Type B pancreatic cell (in vitro differentiated cells): ENCODE measurements at places on chromosomes 13 and 19.

- H3K36me3 ChIP-seq: peaks cover 9% of the 10 kb centered on the region
- no peak for DNase-seq
- peaks cover 3% of the 10 kb centered on the region for H3K4me1 ChIP-seq
- H3K4me3 ChIP-seq: no peak overlapping the region
Measured at GRCh38 chr13:51357928-51358595, 18.6 kb downstream of the SERPINE3 start.

GRCh38 chr19:11324748-11325389 lies 14.6 kb downstream of the RAB3D start:
- peaks cover 5% of the 10 kb centered on the region for H3K36me3 ChIP-seq
- peak overlapping the region; percentile 80 for H3K27ac ChIP-seq
- no peak overlapping the region for H3K4me3 ChIP-seq

GRCh38 chr13:94978516-94978915 lies 266.2 kb upstream of the SOX21 start:
- no peaks in the 10 kb centered on the region for H3K4me1 ChIP-seq
- H3K27ac ChIP-seq: no peak overlapping the region

DNA sequence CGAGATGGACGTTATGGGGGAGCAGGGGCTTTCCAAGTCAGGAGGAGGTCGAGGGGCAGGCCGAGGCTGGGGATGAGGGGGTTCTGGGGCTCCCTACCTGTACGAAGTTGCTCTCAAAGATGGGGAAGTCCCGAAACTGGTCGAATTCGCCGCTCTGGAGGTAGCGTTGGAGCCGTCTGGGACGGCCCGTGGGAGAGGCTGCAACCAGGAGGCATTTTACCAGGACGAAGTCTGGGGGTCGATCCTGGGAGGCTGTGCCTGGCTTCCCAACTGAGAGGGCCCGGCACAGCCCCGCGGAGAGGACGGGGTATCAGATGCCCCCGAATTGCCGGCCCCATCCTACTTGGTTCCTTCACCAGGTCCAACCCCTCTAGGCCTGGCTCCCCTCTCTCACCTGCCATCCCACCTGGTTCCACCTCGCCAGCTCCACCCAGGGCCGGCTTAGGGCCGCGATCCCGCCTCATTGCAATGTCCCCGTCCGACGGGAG lies 527 bp upstream of the EMC10 start:
- H3K27ac ChIP-seq: peak overlapping the region; percentile 99
- peaks cover 18% of the 10 kb centered on the region for H3K36me3 ChIP-seq
- H3K27me3 ChIP-seq: peaks cover 3% of the 10 kb centered on the region
- DNase-seq: no peak
- H3K4me1 ChIP-seq: peaks cover 12% of the 10 kb centered on the region
- peak overlapping the region; percentile 99 for H3K4me3 ChIP-seq

- no peaks in the 10 kb centered on the region for H3K36me3 ChIP-seq
- no peak overlapping the region for H3K4me3 ChIP-seq
- H3K27me3 ChIP-seq: no peaks in the 10 kb centered on the region
- no peak overlapping the region for H3K27ac ChIP-seq
- no peaks in the 10 kb centered on the region for H3K4me1 ChIP-seq
Measured at GRCh38 chr13:36795463-36795862, 23.6 kb upstream of the RFXAP start.

DNA sequence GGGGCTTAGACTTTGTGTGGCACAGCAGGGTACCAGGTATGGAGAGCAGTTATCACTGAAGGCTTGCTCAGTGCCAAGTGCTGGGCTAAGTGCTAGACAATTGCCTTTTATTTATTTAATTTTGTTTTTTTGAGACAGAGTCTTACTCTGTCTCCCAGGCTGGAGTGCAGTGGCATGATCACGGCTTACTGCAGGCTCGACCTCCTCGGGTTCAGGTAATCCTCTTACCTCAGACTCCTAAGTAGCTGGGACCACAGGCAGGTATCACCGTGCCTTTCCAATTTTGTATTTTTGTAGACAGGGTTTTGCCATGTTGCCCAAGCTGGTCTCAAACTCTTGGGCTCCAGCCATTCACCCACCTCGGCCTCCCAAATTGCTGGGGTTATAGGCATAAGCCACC lies 256.9 kb downstream of the ZNF536 start:
- DNase-seq: no peak
- no peaks in the 10 kb centered on the region for H3K27me3 ChIP-seq
